ENCODE measurements at places on chromosomes 12 and 14.

DNA sequence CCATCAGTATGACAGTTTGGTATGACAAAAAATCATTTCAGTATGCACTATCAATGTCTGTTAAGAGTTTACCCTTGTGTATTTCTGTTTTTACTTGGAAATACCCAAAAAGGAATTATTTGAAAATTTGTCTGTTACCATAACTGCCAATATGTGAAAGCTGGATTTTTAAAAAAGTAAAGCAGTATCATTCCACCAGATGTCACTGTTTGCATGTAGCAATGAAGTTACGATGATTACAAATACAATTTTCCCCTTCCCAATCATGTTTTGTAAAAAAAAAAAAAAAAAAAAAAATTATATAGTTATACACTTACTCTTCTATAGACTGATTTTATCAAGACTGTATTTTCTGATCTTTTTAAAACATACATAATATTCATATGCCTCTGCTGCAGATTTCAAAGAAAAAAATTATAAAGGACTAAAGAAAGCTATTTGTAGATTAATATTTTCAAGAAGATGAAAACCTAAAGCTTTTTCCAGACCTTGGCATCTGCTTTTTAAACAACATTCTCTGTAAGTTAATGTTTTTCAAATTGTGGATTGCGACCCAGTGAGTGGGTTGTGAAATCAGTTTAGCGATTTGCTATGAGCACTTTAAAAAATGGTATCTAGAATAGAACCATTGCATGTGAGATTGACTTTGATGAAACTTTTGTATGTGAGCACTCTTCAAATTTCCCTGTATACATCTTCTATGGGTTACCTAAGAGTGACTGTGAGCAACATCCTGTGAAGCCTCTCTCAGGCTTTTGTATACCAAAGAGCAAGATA lies 114.2 kb downstream of the TTC6 start:
- no peak for DNase-seq

GRCh38 chr14:100222224-100223093 lies 16.5 kb upstream of the YY1 start:
- no peak for DNase-seq

DNA sequence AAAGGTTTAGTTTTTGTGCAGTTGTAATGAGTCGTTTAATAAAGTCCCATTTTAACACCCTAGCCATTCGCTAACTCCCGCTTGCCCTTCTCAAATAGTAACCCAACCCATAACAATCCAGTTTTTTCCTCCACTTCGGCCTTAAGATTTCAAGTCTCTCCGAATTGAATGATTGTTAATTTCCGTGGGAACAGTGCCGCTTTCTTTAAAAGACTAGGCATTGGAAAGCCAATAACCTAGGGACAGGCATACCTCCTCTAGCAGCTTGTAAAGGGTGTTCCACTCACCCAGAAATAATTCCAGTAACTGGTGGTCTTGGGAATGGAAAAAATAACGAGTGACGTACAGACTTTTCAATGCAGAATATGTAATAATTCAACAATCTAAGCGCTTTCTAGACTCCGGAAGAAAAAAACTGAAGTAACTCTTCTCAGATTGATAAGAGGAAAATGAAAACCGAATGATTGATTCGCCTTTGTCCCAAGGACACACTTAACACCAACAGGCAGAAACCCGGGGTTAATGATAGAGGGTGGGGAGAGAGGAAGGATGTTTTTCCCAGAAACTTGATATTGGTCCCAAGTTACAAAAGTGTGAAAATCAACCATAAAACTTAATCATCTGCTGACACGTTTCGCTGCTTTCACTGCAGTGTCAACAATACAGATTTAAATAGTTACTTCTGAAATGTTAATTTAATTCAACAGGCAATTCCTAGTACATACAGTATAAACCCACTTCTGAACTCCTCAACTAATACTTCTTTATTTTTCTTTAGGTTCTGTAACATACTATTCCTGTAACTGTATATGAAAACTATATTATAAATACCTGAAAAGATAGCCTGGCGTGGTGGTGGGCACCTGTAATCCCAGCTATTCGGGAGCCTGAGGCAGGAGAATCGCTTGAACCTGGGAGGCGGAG lies 1.0 kb upstream of the SINHCAF start:
- DNase-seq, result no peak

- DNase-seq, result no peak
These were observed 994.1 kb upstream of the TMEM132C start for GRCh38 chr12:127272864-127273263.

DNA sequence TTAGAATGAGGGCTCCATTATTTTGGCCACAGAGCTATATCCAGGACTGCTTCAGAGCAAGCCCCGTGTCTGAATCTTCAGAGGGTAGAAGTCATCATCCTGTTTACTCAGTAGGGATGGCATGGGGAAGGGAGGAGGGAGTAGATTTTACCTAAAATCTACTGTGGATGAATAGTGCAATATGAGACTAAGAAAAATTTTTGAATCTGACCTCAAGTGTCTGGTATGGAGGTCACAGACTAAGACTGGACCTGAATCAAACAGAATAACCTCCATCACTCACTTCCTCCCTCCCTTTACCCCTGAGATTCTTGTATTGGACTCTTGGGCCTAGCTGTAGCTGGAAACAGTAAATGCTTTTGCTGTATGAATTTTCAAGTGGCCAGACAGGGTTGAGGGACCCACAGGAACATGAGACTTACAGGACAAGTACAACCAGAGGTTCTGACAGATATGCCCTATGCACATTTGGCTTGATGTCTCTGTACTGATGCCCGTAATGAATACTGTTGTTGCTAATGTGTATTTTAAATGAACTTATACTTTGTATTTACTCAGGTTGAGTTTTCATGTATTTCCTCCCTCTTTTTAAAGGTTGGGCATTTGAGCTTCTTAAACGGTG lies 78.5 kb downstream of the CCDC91 start:
- no peak for DNase-seq

GRCh38 chr12:104204690-104205480 lies 10.7 kb upstream of the TXNRD1 start:
- no peak for DNase-seq

DNA sequence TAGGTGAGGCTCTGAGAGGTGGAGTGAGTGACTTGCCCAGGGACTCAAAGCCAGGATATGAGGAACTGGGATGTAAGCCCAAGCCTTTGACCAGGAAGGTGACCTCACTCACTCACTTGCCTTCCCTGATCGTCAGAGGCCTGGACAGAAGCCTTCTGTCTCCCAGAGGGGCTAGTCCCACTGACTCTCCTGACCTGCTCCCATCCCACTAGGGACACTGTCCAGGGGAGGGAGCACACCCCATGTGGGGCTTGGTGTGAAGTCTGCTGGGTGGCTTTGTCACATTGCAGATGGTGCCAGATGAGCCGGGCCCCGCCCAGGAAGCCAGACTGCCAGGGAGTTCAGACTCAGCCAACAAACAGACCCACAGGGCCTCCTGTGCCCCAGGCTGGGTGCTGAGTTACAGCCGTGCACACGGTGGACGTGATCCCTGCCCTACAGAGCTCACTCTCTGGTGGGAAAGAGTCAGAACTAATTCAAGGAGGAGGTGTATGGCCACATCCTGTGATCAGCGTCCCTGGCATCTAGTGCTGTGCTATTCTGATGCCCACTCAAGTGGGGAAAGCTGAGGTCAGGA lies 28.3 kb downstream of the MMAB start:
- DNase-seq, result no peak

DNA sequence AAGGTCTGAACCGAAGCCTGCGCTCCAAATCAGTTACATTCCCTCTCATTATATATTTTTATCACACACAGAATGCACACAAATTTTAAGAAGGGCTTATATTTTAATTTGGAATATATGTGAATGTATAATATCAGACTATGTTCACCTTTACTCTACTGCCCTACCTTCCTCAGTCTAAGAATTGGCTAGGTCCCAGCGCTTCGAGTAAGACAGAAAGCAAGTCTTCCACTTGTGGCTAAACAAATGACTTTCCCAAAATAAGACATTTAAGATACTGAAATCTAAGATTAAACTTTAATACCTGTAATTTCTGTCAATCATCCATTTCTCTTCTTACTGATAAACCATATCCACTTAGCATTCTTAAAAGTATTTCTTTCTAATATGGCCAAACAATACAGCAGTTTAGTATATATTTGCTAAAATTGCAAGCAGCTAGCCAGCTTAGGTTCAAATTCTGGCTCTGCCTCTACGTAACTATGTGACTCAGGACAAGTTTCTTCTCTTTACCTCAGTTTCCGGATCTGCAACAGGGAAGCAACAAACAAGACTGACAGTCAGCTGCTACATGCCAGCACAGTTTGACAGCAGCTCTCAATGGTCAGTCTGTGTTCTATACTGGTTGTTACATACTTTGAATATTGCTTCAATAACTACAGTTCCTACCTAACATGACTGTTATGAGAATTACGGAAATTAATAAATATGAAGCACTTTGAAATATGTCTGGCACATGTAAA lies 2.0 kb downstream of the INTS13 start:
- DNase-seq, result no peak

GRCh38 chr12:114090211-114090610 lies 124.1 kb upstream of the RBM19 start:
- no peak for DNase-seq

- DNase-seq, result no peak
These were observed 35.1 kb downstream of the EIF2S3B start for GRCh38 chr12:10540776-10541205.

GRCh38 chr12:88309546-88309945 lies 167.4 kb downstream of the TMTC3 start:
- DNase-seq, result no peak

DNA sequence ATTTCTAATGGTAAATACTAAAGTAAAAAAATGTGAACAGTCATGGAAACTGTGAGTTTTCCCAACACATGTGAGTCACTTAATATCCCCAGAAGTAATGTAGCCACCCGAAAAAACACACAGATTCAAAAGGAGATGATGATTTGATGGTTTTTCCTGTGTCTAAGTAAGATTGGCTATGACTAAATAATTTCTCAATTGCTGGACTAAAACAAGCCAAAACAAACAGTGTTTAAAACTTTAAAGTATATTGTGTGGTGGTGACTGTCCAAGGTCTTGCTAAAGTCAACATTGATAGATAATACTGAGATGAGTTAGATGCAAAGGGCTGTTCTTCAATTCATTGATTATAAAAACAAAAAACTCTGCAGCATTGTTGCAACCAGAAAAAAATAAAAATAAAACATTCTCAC lies 89.6 kb upstream of the SOX5 start:
- no peak for DNase-seq

- DNase-seq, result no peak
These were observed 16.3 kb upstream of the CD9 start for GRCh38 chr12:6183689-6184428.

DNA sequence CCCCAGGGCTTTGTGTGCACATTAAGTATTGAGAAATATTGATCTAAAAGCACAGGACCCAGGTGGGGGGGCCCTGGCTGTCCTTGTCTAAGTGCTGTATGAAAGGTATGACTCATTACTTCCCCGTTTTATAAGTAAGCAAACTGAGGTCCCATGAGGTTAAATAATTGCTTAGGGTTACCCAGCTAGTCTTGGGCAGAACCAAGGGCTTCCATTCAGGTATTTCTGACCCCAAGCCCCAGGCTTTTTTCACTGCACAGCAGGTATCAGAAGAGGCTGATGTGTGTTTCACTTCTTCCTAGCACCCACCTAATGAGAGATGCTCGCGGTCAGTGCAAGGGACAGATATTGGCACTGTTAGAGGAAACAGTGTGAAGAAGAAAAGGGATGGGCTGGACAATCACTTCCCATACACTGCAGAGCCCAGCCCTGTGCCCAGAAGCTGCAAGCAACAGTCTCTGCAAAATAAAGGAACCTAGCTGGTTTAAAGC lies 4.7 kb upstream of the TC2N start:
- no peak for DNase-seq

DNA sequence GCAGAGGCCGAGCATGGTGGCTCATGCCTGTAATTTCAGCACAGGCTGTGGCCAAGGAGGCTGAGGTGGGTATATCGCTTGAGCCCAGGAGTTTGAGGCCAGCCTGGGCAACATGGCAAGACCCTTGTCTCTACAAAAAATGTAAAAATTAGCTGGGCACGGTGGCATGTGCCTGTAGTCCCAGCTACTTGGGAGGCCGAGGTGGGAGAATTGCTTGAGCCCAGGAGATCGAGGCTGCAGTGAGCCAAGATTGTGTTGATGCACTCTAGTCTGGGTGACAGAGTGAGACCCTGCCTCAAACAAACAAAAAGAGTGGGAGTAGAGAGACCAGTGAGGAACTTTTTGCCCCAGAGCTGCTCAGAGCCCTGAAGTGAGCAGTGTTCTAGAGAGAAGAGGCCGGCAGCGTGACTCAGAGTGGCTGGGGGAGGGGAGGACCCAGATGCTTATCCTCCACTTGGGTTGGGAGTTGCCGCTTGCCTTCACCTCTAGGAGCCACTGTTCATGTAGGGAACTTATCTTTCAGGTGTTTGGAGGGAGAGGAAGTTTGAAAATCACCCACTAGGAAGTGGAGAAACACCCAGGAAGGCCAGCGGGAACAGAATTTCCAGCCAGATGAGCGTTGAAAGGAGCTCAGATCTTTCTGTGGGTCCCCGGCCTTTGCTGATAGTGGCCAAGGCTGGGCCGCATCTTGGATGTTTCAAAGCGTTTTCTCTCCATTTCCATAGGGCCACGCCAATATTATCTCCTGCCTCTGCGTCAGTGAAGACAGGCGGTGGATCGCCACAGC lies 15.3 kb downstream of the CFAP251 start:
- no peak for DNase-seq

- no peak for DNase-seq
These were observed 12.8 kb downstream of the LGALS3 start for GRCh38 chr14:55141825-55142224.

DNA sequence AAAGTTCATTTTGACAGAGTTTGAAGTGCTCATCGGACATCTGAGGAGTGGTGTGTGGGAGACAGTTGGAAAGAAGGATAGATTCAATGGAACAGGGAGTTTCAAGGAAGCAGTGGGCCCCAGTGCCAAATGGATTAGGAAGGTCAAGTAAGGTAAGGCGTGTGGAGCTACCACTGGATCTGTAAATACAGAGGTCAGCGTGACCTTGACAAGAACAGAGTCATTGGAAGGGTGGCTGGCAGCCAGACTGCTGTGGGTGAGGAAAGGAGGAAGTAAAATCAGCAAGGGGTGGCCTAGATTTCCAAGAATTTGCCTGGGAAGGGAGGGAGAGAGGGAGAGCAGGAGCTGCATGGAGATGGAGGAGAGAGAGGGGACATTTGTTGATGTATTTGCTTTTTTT lies 68.2 kb upstream of the IGF1 start:
- no peak for DNase-seq

DNA sequence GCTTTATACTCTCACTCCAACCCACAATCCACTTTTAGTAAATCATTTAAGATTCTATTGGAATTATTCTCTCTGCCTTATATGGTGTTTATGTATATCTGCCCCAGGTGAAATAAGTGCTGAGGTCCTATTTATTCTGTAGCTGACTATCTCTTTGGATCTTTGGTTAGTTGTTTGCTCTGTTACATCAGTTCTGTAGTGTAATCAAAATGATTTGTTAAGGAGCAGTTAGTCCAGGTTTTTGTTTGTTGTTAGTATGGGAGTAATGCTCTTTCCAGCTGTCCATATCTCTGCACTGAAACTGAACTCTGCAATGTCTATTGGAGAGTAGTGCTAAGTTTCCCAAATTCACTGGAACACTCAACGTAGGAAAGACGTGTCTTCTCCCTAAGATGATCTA lies 615.8 kb downstream of the SNAPC1 start:
- no peak for DNase-seq

All from NCI-H774 (cell line).